ENCODE measurements at places on chromosomes 2 and 18.

GRCh38 chr18:36035253-36035652, 32.1 kb downstream of the RPRD1A start:
- no peak overlapping the region for H3K4me3 ChIP-seq
- H3K36me3 ChIP-seq: peaks cover 26% of the 10 kb centered on the region
- H3K27me3 ChIP-seq: no peaks in the 10 kb centered on the region
- no peak overlapping the region for H3K27ac ChIP-seq

- DNase-seq: no peak
- H3K4me1 ChIP-seq: no peaks in the 10 kb centered on the region
- H3K27me3 ChIP-seq: no peaks in the 10 kb centered on the region
- H3K27ac ChIP-seq: no peak overlapping the region
- no peaks in the 10 kb centered on the region for H3K36me3 ChIP-seq
These were observed 466.2 kb downstream of the TSN start for GRCh38 chr2:122221665-122222064.

DNA sequence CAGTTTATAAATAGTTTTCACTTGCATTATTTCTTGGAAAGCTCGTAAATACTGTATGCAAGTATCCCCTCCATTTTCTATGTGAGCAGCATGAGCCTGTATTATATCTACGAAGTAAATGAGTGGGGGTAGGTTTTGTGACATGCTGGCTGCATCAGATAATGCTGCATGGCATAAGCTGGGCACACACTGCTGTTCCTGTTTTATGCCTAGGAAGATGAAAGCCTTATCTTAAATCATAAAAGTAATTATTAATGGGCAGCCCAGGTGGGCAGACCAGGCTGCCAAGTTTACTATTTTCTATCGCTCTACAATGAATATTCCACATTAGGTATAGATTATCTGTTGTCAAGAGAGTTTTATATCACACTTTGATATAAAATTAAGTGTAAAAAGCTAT, 854.6 kb downstream of the DPP10 start:
- H3K27ac ChIP-seq: no peak overlapping the region
- H3K4me1 ChIP-seq: no peaks in the 10 kb centered on the region
- no peak overlapping the region for H3K4me3 ChIP-seq

- no peak for DNase-seq
- no peaks in the 10 kb centered on the region for H3K36me3 ChIP-seq
- H3K27me3 ChIP-seq: no peaks in the 10 kb centered on the region
- H3K4me3 ChIP-seq: no peak overlapping the region
- peaks cover 9% of the 10 kb centered on the region for H3K4me1 ChIP-seq
- H3K27ac ChIP-seq: no peak overlapping the region
These were observed 21.9 kb upstream of the CERS6 start for GRCh38 chr2:168434146-168434545.

DNA sequence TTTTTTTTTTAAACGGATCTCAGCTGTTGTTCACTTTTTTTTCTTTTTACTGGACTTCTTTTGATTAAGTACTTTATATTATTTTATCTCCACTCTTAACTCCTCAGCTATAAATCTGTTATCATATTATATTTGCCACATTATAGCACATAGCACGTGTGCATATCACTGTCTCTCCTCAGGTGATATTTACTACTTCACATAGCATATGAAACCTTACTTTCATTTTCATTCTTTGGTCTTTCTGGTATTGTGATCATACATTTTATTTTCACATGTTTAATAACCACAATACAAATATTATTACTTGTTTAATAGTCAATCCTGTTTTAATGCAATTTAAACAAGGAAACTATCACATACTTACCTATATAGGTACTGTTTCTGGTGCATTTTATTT, 993.1 kb upstream of the TMEFF2 start:
- H3K4me1 ChIP-seq: no peaks in the 10 kb centered on the region
- no peaks in the 10 kb centered on the region for H3K27me3 ChIP-seq
- peak overlapping the region; percentile 1 for H3K27ac ChIP-seq
- H3K36me3 ChIP-seq: no peaks in the 10 kb centered on the region
- DNase-seq: no peak

DNA sequence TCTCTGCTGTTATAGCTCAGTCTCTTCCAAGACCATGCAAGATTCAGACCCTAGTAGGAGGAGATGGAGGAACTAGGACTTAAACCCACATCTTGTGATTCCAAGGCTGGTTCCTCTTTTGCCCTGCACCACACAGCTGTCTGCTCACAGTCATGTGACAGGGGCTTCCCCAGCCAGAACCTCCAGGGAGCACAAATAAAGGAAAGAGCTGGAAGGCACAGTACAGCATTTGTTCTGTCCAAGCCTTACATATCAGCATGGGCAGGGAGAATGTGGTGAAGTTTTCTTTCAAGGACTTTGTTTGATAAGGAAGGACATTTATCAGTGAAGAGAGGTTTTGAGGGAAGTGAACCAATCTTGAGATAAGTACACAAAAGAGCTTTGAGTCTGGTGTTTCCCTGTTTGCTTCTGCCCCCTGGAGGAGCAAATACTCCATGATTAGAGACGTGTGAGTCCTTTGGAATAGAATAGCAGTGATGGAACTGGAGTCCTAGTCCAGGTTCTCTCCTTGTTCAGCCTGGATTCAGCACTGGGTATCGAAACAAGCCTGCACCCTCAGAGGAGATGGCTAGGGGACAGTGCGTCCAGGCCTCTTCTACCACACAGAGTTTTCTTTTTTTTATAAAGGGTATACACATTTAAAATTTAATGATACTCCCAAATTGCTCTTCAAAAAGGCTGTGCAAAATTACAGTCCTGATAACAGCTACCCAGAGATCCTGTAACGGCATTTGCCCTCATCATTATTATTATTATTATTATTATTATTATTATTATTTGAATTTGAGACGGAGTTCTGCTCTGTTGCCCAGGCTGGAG, 24.6 kb upstream of the CASP10 start:
- H3K27me3 ChIP-seq: no peaks in the 10 kb centered on the region
- peak; percentile 67 for DNase-seq
- no peak overlapping the region for H3K4me3 ChIP-seq
- H3K4me1 ChIP-seq: peaks cover 11% of the 10 kb centered on the region
- peak overlapping the region; percentile 48 for H3K27ac ChIP-seq
- peaks cover 77% of the 10 kb centered on the region for H3K36me3 ChIP-seq

DNA sequence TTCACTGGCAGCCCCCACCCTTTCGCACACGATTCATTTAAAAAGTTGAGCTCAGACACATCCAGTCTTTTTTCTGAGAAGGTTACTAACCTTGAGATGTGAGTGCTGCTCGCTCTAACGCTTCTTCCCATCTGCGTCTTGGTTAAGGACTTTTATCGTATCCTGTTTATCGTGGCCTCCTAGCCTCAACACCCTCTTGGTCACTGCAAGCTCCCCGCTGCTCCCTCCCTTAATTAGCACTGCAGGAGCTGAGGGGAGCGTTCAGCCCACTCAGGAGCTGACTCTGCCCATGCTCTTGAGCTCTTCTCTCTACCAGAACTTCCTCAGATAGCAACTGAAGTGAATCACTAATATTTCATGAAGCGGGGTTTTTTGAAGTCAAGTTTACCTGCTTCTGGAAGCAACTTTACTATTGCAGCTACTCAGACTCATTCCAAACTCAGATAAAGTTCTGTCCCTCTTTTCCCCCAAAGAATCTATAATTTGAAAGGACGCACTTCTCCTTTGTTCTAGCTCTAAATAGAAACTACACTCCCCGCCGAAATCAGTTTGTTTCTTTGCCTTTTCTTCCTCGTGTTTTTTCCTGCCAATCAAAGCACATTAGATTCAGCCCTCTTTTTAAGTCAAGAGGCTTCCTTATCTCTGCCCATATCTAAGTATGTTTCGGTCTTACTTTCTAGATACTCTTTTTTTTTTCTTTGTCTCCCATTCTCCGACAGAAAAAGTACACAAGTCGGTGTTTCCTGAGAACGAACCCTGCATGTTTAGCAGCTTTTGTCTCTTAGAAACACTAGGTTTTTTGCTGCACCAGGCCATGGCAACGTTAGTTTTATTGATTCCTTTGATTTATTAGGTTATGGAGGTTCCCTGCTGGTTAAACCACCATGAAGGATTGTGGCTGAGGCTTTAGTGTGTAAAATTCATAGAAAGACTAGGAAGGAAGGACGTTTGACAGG, 9.3 kb upstream of the CD226 start:
- H3K4me1 ChIP-seq: peaks cover 30% of the 10 kb centered on the region
- no peaks in the 10 kb centered on the region for H3K36me3 ChIP-seq
- DNase-seq: no peak
- peak overlapping the region; percentile 44 for H3K27ac ChIP-seq

GRCh38 chr2:102724553-102724952, 37.3 kb upstream of the TMEM182 start:
- no peak overlapping the region for H3K4me3 ChIP-seq
- DNase-seq: no peak
- no peaks in the 10 kb centered on the region for H3K4me1 ChIP-seq
- H3K27ac ChIP-seq: no peak overlapping the region
- H3K36me3 ChIP-seq: peaks cover 81% of the 10 kb centered on the region

GRCh38 chr2:9095690-9096089, 92.2 kb upstream of the MBOAT2 start:
- no peak overlapping the region for H3K27ac ChIP-seq
- H3K36me3 ChIP-seq: no peaks in the 10 kb centered on the region
- no peaks in the 10 kb centered on the region for H3K27me3 ChIP-seq
- no peaks in the 10 kb centered on the region for H3K4me1 ChIP-seq
- H3K4me3 ChIP-seq: no peak overlapping the region

DNA sequence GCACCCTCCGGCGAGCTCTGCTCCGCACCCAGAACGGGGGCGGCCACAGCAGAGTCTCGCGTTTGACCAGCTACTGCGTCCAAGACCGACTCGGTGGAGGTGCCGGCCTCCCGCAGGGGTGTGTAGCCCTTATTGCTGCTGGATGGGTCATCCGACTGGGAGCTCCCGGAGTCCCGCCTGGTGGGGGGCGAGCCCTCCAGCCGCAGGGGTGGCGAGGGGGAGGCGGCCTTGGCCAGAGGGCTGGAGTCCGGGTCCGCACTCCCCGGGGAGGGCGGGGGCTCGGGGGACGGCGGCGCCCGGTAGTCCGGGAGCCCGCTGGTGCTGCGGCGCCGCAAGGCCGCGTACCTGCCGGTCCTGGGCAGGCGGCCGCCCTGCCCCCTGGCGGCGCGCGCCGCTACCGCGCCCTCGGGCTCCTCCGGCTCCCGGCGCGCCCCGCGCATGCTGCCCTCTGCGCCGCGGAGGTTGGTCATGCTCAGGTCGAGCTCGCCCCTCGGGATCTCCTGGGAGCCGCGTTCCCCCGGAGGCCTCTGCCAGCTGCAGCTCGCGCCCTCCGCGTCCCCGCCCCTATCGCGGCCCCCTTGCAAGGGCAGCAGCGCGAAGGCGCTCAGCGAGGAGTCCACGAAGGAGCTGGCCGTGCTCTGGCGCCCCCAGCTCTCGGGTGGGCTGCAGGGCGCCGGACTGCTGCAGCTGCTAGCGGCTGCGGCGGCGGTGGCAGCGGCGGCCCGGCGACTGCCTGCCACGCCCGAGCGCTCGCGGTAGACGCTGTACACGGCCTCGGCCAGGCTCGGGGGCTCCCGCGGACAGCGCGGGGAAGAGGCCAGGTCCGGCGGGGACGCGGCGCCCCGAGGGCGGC, 4.8 kb downstream of the TMEM200C start:
- DNase-seq: no peak
- H3K36me3 ChIP-seq: no peaks in the 10 kb centered on the region
- no peak overlapping the region for H3K27ac ChIP-seq
- no peak overlapping the region for H3K4me3 ChIP-seq
- peaks cover 2% of the 10 kb centered on the region for H3K4me1 ChIP-seq

DNA sequence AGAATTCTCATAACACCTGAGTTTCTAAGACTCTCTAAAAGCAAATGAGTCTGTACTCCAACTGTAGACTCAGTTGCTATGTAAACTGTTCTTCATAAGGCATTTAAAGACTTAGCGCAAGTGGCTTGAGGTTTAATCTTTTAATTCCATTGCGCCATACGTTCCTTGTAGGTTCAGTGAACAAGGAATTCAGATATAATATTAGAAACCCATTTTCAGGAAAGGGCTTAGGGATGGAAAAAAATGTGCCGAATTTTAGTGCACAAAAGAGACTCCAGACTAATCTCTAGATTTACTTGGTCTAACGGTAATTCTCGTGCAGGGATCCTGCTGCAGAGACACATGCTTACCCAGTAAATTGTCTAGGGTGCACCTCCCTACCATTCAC, 268.9 kb upstream of the TANK start:
- no peak for DNase-seq
- no peaks in the 10 kb centered on the region for H3K36me3 ChIP-seq
- no peaks in the 10 kb centered on the region for H3K4me1 ChIP-seq
- H3K4me3 ChIP-seq: no peak overlapping the region
- no peaks in the 10 kb centered on the region for H3K27me3 ChIP-seq

DNA sequence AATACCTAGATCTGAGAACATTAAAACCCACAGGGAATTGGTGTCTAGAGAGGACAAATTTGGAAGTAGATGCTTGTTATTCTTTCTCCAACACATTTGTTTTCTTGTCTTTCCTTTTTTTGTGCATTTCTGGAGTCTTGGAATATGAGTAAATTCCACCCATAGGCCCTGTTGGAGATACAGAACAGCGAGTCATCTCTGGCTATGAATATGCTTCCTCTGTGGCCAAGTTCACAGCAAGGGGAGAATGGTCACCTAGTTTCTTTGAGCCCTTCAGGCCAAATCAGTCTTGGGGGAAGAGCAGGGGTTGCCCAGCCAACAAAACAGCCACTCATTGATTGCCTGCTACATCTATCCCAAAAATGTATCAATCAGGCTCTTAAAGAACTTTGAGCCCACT, 31.3 kb downstream of the SP140L start:
- H3K36me3 ChIP-seq: peaks cover 51% of the 10 kb centered on the region
- H3K4me3 ChIP-seq: no peak overlapping the region
- no peak overlapping the region for H3K27ac ChIP-seq
- peaks cover 16% of the 10 kb centered on the region for H3K4me1 ChIP-seq
- DNase-seq: no peak

DNA sequence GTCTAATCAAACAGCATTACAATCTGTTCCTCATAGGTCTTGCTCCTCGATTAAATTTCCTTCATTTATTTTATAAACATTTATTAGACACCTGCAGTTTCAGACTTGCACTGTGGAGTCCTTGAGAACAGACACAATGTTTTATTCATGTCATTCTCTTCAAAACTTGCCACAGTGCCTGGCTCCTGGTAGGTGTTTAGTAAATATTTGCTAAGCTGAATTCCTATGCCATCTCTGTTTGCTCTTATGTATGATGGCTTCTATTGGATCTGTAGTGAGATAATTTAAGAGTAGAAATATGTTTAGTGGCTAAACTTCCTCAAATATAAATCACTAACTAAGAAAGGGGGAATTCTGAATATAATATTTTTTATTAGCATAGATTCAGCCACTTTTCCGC, 61.4 kb downstream of the LRATD1 start:
- no peaks in the 10 kb centered on the region for H3K4me1 ChIP-seq
- H3K36me3 ChIP-seq: no peaks in the 10 kb centered on the region
- H3K27ac ChIP-seq: no peak overlapping the region

Data from CD4-positive, CD25-positive, alpha-beta regulatory T cell (primary cell).